ENCODE measurements at places on chromosomes 1 and 21.

- DNase-seq = no peak
These were observed 128.2 kb downstream of the EIF4G3 start for GRCh38 chr1:21048462-21048861.

- DNase-seq = no peak
These were observed 33.1 kb downstream of the PTPRU start for GRCh38 chr1:29269382-29269781.

GRCh38 chr1:50023292-50024159, at the start of gene AGBL4:
Gene AGBL4, minus strand, starts transcription at chr1:50023954.
- peak; percentile 11 for DNase-seq

- DNase-seq = no peak
These were observed 2.1 kb upstream of the CAPN8 start for GRCh38 chr1:223667484-223668182.

GRCh38 chr21:41877901-41878830, 978 bp downstream of the PRDM15 start:
- peak; percentile 36 for DNase-seq

GRCh38 chr21:46122758-46123683, 25.1 kb downstream of the COL6A2 start:
- no peak for DNase-seq

DNA sequence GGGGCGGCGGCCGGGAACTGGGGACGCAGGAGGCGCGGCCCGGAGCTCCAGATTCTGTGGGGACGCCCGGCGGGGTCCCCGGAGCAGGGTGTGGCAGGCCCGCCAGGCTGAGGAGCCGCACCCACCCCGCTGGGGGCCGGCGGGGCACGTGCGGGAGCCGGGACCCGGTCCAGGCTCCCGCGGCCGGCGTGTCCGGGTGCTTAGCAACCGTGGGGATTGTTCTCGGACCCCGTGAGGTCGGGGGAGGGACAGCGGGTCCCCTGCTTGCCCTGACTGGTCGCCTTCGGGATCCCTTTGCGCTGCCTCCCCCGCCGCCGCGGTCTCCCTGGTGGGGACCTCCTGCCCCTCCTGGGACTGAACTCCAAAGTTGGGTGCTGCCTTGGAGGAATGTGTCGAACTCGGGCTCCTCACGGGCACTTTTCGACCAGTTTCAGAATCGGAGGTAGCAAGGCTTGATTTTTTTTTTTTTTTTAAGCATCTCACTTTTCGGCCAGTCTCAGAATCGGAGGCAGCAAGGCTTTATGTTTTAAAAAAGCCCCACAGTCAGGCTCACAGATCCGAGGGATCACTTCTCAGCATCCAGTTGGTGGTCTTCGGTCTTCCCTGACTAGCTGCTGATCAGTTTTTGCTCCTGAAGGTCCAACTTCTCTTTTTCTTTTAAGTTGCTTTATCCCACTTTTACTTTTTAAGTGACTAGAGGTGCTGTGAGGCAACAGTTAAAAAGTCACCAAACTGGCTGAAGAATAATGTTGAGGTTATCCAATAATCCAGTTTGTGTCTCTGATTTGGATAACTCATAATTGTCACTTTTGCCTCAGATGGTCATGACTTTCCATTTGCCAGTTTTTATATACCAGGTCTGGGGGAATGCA, 648 bp downstream of the FAM76A start:
- DNase-seq = peak; percentile 55

DNA sequence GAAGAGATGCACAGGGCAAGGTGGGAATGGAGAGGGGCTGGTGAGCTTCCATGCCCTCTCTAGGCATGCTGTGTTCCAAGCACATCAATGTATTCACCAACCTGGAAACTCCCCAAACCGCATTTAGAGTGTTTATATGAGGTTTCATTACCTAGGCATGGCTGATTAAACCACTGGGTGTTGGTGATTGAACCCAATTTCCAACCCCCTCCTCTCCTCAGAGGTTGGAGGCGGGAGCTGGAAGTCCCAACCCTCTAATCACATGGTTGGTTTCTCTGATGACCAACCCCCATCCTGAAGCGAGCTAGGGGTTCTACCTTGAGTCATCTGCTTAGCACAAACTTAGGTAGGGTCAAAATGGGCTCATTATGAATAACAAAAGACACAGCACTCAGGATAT, 3.0 kb upstream of the PPIE start:
- DNase-seq = peak; percentile 27

GRCh38 chr21:44057960-44058651, 46.0 kb downstream of the TRAPPC10 start:
- DNase-seq = peak; percentile 83

- DNase-seq = no peak
These were observed 12.7 kb upstream of the TSNAX start for GRCh38 chr1:231515748-231516147.

- no peak for DNase-seq
These were observed 30.8 kb downstream of the TFAP2E start for GRCh38 chr1:35603941-35604340.

DNA sequence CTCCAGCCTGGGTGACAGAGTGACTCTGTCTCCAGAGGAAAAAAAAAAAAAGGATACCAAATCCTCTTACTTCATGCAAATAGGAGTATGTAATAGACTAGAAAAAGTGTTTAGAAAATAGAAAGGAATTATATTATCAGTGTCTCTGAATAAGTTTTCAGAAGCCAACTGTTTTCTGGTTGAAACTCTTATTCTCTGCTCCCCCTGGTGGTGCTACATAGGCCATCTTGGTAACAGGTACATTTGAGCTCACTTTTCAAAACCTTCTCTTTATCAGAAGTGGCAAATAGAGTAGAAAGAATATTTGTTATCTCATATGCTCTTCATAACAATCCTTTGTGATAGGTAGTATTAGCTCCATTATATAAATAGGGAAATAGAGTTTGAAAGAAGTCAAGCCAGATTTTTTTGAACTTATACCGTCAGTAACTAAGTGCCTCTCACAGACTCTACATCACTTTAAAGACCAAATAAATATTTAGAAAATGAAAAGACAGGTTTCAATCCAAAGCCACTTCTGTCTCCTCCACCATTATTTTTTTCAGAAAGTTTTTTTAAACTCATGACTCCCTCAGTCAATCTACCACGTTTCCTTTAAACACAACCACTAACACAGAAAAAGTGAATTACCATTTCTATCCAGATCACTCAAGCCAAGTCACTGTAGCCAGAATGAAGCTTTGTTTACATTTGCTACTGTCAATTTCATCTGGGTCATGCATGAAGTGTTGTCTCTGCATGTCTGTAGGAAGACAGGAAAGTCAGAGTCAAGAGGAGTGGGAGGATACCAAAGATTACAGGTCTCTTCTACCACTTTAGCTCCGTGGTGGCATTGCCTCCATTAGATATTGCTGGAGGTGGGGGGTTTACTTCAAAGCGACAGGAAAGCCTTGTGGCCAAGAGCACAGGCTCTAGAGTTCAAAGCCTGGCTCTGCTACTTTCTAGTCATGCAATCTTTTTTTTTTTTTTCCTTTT, 45.6 kb downstream of the IL23R start:
- DNase-seq = peak; percentile 55

DNA sequence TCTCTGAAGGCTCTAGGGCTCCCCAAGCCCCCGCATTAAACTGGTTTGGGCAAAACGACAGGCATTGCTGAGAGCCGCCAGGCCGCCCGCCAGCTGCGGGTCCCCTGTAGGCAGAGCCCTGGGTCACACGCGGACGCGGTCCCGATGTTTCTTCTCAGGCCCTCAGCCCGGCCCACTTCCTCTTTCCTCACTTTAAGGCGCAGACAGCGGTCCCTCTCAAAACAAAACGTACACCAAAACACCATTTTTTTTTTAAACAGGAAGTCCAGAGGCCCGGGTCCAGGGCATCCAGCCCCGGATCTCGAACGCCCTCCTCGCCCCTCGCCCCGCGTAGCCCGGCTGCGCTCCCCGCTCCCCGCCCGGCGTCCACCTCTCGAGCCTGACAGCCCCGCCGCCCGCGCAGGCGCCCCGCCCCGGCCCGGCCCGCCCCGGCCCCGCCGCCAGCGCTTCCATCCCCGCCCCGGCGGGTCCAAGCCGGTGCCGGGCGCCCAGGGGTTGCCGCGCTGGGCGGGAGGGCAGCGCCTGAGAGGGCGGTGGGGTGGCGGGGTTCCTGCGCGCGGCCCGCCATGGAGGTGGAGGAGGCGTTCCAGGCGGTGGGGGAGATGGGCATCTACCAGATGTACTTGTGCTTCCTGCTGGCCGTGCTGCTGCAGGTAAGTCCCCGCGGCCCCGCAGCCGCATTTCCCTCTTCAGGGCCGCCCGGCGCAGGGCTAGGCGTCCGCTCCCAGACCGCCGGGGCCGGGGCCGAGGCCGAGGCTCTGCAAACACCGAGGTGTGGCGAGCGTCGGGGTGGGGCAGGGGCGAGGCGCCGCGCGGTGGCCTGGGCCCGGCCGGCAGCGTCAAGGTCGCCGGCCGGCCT, at the start of gene SLC22A15:
Gene SLC22A15 (plus strand): TSS at position 452 of the 859 bp plus-strand sequence. CDS start 115 bp downstream, at position 567.
- DNase-seq = peak; percentile 62

GRCh38 chr1:215607412-215607811, 40.3 kb downstream of the KCTD3 start:
- DNase-seq = no peak

DNA sequence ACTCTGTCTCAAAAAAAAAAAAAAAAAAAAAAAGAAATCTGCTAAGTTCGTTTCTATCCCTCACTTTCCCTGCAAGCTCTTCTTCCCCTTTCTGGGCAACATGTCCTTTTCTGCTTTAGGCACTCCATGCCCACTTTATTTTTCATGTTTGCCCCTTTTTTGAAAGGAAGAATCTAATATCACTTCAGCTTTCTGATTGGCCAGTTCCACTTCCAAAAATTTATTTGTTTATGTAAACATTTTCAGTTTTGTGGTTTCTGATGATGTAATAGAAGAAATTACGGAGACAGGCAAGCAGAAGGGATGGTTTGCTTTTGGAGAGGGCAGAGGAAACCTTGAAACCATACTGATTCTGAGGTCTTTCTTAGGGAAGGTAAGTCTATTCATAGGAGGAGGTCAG, 15.1 kb downstream of the IFNAR1 start:
- DNase-seq = no peak

DNA sequence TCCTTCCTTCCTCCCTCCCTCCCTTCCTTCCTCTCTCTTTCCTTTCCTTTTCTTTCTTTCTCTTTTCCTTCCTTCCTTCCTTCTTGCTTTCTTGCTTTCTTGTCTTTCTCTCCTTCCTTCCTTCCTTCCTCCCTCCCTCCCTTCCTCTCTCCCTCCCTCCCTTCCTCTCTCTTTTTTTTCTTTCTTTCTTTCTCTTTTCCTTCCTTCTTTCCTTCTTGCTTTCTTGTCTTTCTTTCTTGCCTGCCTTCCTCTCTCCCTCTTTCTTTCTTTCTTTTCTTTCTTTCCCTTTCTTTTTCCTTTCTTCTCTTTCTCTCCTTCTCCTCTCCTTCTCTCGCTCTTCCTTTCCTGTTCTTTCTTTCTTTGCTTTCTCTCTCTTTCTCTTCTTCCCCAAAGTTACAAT, 728.4 kb upstream of the ADAMTS5 start:
- no peak for DNase-seq

GRCh38 chr21:45640001-45640887, 3.3 kb upstream of the PCBP3 start:
- no peak for DNase-seq

DNA sequence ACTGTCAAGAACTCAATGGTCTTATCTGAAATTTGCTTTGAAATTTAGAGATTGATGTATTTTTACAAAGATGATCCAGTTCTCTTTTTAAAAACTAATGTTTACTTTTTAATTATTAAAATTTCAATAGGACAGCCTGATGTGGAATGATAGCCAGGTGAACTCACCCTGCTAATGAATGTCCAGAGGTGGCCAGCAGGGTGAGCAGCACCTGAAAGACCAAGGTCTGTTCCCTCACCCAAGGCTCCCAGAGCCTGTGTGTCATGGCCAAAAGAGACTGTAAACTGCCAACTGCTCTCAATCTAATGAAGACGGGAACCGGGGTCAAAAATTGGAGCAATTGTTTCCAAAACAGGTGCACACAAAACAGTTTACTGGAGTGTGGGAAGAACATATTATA, 340.4 kb downstream of the DISC1 start:
- no peak for DNase-seq

DNA sequence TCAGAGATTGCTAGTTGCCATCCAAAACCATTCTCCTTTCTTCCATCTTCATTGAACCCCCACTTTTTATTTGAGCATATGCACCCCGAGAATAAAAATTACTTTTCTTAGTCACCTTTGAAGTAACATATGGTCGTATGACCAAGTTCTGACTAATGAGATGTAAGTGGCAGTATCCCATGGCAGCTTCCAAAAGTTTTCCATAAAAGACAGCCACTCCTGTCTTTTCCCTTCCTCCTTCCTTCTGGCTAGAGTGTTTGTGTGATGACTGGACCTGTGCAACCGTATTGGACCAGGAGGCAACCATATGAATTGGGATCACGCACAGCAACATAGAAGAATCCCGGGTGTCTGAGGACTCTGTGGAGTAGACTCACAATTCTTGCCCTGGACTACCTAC, 41.1 kb upstream of the CCSAP start:
- no peak for DNase-seq

GRCh38 chr1:154822717-154823116, 47.4 kb downstream of the KCNN3 start:
- DNase-seq = no peak

DNA sequence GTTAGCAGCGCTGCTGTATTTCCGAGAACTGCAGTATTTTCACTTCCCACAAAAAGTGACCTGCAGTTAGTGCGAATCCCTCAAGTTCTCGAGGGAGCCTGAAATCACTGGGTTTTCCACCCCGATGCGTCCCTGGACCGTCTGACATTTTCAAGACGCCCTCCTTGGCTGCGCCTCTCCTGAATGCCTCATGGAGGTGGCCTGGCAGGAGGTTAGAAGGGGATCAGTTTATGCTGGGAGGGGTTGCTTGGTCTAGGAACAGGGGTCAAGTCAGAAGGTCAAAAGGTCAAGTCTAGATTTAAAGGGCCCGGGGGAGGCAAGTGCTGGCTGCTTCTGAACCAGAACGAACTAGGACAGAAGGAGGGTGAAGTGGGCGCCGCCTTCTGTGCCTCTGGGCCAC, 176.8 kb downstream of the PRDM16 start:
- DNase-seq = no peak

GRCh38 chr1:231934797-231935196, 308.2 kb downstream of the DISC1 start:
- DNase-seq = no peak

GRCh38 chr1:76129731-76130130, 55.2 kb downstream of the ST6GALNAC3 start:
- DNase-seq = no peak

GRCh38 chr1:18440385-18441226, 40.1 kb upstream of the KLHDC7A start:
- no peak for DNase-seq

DNA sequence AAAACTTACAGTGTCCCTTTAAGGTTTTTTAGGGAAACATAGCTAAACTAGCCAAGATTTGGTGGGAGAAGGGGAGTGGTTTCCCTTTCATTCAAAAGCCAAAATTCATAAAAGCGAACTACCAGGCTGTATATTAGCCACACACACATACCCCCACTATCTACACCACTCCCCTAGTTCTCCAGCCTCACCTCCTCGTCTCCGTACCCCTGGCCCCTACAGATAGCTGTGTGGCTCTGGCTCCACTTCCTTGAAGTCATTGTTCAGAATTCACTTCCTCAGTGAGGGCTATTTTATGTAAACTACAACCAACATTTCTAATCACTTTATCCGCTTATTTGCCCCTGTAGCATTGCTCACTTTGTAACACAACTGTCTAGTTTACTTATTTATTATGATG, 5.3 kb upstream of the DPH5 start:
- no peak for DNase-seq

GRCh38 chr1:27634177-27634984, 604 bp downstream of the FGR start:
- DNase-seq = peak; percentile 64

- peak; percentile 56 for DNase-seq
These were observed 96.9 kb upstream of the AKT3 start for GRCh38 chr1:243946946-243947345.
